H4 (cell line): ENCODE measurements at places on chromosomes 11 and 22. TPM values are rescaled to one million over a fixed set of nuclear protein-coding genes. Genes with fewer than 3 reads are reported as not detected.

Gene BTBD18
- total RNA-seq: not detected in 2 replicates

Gene DDX25
- not detected in 2 replicates for total RNA-seq

Gene SGSM1
- 0.23 TPM in 1 of 2 replicates, not detected in the other for total RNA-seq

Gene MARK2
- total RNA-seq: 8.2 and 10.1 TPM in 2 replicates

Gene DNAJB7
- total RNA-seq: not detected in 2 replicates

Gene C11orf86
- not detected in 2 replicates for total RNA-seq

Gene ALX4
- 2.5 and 2.9 TPM in 2 replicates for total RNA-seq
